Tongue (tissue), 3 donors: ENCODE measurements at places on chromosomes 12 and 14. TPM values are rescaled to one million over a fixed set of nuclear protein-coding genes. Genes with fewer than 3 reads are reported as not detected.
A peak's percentile ranks its signal among the peaks of the same experiment; 100 is the strongest.

- DNase-seq, result no peak
Observed at GRCh38 chr12:124752437-124753227, 111.0 kb downstream of the SCARB1 start.

SLC8A3 gene
- 28.4 TPM for total RNA-seq

MAP4K5 gene
- total RNA-seq, result 128 TPM

PRIMA1 gene
- 2.4 TPM for total RNA-seq

DNA sequence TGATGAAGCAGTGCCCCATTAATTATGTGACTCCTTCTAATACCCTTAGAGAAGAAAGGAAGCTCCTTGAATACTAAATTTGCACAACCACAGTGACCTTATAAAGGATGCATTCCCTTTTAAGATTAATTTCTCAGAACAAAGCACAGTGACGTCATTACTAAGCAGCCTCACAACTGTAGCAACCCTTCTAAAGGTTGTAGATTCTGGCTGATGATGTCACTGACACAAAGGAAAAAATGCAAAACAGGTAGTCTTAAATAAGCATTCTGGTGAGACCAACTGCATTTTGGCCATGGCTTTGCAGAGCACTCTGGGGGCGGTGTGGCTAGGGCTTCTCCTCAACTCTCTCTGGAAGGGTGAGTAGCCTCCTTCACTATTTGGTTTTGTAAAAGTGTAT is 38.4 kb upstream of the OR4E1 start:
- no peak for DNase-seq

- no peak for DNase-seq
Observed at GRCh38 chr12:94783862-94784261, 133.5 kb upstream of the TMCC3 start.

- DNase-seq, result no peak
Observed at GRCh38 chr14:58662018-58662417, 24.3 kb downstream of the DACT1 start.

KRT71 gene
- total RNA-seq, result not detected

DNA sequence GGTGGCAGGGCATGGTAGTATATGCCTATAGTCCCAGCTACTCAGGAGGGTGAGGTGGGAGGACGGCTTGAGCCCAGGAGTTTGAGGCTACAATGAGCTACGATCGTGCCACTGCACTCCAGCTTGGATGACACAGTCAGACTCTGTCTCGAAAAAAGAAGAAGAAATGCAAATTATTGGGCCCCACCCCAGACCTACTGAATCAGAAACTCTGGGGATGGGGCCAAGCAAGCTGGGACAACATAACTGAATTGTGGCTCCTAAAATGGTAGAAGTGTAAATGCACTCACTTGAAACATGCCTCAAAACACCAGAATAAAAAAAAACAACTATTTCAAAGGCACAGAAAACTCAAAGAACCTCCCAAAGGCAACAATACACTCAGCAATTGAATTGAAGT is 37.0 kb downstream of the CIT start:
- DNase-seq, result no peak

- DNase-seq, result peak; percentile 53
Observed at GRCh38 chr12:2239381-2239871, 186.6 kb downstream of the CACNA1C start.

ASPG gene
- 0.82 TPM for total RNA-seq

DNA sequence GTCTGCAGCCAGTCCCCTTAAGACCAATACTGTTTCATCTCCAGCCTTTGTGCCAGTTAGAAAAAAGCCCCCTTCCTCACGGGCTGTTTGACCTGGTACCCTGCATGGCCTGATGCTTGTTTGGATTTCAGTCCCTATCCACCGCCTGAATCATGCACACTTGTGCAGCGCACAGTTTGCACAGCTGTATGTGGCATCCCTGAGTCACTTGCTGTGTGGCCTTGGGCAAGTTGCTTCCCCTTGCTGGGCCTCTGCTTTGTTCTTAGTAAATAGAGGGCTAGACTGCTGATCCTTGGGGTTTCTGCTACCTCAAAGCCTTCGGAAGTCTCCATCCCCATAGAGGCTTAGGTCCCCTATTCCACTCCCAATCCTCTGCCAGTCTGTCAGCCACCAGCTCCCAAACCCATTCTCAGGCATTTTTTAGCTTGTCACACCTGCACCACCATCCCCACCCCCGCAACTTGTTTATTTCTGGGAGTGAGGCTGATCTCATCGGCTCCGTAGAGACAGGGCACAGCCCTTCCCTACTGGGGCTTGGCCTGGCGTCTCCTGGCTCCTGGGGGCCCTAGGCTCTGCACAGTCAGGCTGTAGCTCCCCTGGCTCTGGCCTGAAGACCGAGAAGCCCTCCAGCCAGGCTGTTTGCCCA is 8.8 kb downstream of the KRT80 start:
- DNase-seq, result no peak

DNA sequence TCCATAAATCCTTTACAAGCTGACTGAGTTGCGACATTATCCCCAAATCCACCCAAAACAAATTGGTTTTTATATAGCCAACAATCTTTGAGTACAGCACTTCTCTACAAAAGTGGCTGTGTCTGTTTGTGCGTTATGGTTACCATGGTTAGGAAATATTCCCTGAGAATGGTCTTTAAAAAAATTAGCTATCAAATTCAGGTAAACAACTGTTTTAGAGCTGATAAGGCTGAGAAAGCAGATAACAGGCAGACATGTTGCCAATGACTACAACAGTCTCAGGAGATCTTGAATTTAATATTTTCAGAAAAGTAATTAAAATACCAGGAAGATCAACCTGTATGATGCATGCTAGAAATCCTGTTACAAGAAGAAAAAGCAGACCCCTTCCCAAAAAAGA is 248.0 kb downstream of the RASSF9 start:
- DNase-seq, result no peak

GRCh38 chr14:91324606-91325575 is 80.4 kb upstream of the GPR68 start:
- no peak for DNase-seq

GRCh38 chr12:110563702-110564470 is 19.2 kb downstream of the PPTC7 start:
- DNase-seq, result no peak

- DNase-seq, result peak; percentile 98
Observed at GRCh38 chr14:23034498-23035302, at the start of gene PSMB5. TSS of gene PSMB5 (minus strand) at chr14:23034900. CDS start at chr14:23034881, 19 bp downstream.
